Activated CD4-positive, alpha-beta memory T cell treated with anti-CD3 and anti-CD28 coated beads for 36 hours (primary cell): ENCODE measurements at places on chromosomes 4 and X.

GRCh38 chr4:158410272-158410671 is 111.4 kb upstream of the RXFP1 start:
- DNase-seq = no peak

- no peak for DNase-seq
Observed at GRCh38 chrX:52585892-52586291, 68.8 kb downstream of the SSX7 start.

DNA sequence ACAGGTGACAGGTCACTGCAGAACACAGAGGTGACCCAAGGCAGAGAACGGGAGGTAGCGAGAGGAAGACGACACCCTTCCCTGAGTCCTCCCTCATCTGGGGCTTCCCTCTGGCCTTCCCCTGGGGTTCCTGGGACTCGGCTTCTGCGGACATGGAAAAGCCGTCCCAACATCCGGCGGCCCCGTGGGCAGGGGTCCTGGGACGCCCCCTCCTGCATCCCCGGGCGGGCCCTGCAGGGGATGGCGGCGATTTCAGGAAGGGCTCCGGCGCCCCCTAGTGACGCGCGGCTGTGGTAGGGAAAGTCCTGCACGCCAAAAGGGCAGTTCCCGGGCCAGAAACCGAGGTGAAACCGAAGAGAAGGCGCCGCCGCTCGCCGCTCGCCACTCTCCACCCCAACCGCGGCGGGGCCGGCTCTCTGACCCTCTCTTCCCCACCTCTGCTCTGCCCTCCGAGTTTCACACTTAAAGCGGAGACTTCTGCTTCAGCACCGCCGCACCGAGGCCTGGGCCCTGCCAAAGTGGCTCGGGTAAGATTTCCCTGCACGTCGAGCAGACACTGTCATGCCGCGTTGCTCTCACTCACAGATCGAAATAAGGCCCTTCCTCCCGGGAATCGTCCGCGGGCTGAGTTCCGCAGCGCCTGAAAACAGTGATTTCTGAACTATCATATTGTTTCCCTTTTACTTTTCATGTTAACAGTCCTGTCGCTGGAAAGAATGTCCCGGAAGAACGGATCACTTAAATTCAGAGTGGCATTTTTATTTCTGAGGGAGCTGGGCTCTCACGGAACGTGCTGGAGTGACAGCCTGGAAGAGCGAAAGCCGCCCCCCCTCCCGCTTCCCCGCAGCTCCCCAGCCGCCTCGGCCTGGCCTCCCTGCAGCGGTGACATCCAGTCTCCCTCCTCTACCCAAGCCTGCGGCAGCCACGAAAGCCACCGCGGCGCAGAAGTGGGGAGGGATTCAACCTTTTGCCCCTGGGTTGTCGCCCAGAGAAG is 110.6 kb downstream of the DCTD start:
- peak; percentile 77 for DNase-seq

GRCh38 chr4:126271292-126271691 is 956.5 kb downstream of the FAT4 start:
- DNase-seq = no peak

GRCh38 chrX:119870626-119871131 is 854 bp downstream of the RNF113A start:
- DNase-seq = peak; percentile 49

GRCh38 chr4:53371049-53371448 is 5.2 kb upstream of the SCFD2 start:
- no peak for DNase-seq

- DNase-seq = no peak
Observed at GRCh38 chr4:5964030-5964429, 54.2 kb downstream of the C4orf50 start.

GRCh38 chrX:52574416-52575275 is 57.8 kb upstream of the XAGE1B start:
- DNase-seq = peak; percentile 15

GRCh38 chr4:17385403-17385802 is 126.5 kb downstream of the QDPR start:
- DNase-seq = peak; percentile 15

GRCh38 chr4:123588631-123589241 is 192.1 kb downstream of the SPRY1 start:
- DNase-seq = no peak

- no peak for DNase-seq
Observed at GRCh38 chr4:24121395-24122175, 231.7 kb upstream of the PPARGC1A start.

GRCh38 chrX:133440081-133440796 is 24.9 kb upstream of the GPC4 start:
- DNase-seq = no peak

GRCh38 chr4:3809451-3810110 is 43.4 kb downstream of the ADRA2C start:
- no peak for DNase-seq

DNA sequence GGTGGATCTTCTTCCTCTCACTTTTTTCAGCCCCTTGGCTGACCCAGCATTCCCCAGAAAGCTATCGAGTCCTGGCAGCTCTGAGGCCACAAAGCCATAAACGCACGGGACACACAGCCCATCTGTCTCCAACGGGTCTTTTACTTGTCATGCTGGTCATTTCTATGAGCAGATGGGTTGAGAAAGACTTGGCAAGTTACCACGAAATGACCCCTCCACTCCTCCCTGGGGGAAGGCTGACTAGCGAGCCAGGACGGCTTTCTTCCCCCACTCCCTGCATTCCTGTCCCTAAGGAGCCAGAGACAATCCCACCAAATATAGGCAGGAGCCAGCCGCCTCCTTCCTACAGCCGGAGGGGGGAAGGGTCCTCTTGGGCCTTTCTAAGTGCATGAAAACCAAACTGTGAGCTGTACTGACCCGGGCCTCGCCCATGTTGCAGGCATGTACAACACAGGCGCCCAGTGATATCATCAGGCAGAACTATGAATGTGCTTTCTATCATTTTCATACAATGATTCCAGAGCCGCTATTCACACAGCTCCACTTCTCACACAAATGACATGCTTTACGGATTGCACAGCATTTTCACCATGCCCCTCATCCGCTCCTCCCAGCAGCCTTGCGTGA is 28.6 kb downstream of the AFAP1 start:
- no peak for DNase-seq

DNA sequence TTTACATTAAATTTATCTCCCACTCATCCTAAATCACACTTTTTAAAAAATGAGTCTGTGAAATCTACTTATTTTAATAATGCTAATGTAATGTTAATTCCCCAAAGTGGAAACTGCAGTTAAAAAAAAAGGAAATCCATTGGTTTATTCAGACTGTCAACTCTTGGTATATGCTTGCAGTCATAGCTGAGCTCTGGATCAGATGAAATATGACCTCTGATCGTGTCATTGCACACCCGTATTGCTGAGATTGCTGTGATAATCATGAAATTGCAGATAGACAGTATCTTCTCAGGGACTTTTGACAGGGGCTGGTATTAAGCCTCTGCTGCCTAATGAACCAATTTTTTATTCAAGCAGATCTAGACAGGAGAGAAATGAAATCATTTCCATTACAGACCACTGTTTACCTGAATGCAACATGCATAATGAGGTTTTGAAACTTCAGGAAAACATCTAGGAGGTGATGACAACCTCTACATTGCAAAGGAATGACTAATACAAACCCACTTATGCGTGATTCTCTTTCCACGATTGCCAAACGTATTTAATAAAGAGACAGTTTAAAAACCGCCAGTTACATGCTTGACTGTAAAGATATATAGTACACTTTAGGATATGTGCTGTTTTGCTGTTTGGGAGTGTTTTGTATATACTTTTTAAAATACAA is 138.3 kb upstream of the PUDP start:
- DNase-seq = no peak

DNA sequence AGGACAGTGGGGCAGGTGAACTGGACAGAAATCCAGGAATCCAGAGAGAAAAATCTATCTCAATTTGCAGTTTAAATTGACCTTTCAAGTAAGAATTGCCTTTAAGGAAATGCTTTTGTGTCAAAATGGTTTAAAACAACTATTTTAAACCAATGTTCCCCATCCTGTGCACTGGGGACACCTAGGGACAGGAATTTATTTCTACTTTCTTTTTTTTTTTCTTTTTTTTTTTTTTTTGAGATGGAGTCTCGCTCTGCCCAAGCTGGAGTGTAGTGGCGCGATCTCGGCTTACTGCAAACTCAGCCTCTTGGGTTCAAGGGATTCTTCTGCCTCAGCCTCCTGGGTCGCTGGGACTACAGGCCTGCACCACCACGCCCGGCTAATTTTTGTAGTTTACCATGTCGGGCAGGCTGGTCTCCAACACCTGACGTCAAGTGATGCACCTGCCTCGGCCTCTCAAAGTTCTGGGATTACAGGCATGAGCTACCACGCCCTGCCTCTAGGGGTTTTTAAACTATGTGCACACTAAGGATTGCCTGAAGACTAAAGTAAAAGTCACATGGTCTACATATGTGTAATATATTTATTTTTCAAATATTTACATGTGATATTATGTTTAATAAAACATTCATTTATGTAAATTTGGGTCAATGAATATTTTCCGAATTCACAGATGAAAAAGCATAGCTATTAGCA is 1213.4 kb downstream of the STIM2 start:
- no peak for DNase-seq

GRCh38 chrX:35842674-35843073 is 44.5 kb downstream of the MAGEB16 start:
- DNase-seq = no peak

- DNase-seq = no peak
Observed at GRCh38 chr4:105196523-105197145, 50.0 kb downstream of the TET2 start.

GRCh38 chr4:171007618-171008390 is 805.4 kb upstream of the GALNTL6 start:
- DNase-seq = no peak

GRCh38 chr4:109810552-109811387 is 4.8 kb upstream of the GAR1 start:
- no peak for DNase-seq

DNA sequence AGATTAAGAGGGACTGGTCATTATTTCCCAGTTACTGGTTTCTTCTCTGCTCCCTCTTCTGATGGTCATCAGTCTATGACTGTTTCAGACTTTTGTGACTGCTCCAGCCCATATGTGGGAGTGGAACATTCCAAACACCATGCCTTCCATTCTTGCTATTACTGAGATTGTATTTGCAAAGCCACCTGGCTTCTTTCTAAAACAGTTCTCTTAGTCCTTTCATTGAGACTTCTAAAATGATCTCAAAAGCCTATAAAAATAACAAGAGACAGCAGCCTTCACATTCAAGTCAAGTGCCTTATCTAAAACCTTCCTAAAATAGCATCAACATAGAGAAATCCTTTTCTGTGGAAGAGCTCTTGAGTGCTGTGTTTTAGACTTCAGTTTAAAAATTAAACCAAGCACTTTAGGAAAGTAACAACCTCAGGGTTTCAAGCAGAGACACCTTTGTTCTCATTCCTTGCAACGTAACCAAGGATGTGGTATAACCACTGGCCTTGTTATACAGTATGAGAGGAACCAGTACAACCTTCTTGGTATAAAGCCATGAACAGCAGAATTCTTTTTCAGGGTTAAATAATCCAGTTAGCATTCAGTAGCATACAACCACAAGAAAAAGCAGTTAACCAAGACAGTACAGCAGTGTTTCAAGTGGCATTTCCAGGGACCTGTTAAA is 97.1 kb downstream of the NFKB1 start:
- DNase-seq = no peak

DNA sequence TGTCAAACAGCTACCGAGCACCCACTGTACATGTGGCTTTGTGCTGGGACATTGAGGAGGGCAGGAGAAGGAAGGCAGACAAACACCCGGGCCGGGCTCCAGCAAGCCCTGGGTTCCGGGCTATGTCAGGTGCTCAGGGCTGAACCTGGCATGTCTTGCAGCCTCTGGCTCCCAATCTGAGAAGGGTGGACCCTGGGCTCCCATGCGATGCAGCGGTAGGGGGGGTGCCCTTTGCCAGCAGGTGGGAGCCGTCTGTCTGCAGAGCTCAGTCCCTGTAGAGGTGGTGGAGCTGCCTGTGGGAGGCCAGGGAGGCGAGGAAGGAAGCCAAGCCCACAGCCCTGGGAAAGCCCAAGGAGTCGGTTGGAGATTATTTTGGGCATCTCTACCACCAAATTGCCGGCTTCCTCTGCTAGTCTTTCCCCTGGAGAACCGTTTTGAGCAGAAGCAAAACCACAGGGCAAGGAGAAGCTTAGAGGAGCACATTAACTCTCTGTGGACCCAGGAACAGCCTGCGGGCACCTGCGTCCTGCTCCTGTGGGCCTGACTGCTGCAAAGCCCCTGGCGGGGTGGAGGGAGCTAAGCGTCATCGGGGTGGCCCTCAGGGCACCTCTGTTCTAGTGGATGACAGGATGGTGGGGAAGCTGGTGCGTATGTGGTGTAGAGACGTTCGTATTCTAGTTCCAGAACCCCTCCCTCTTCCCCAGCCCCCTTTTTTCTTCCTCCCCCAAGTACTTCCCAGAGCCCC is 10.3 kb downstream of the CPZ start:
- DNase-seq = no peak
